ENCODE measurements at places on chromosomes 1 and 21. TPM values are rescaled to one million over a fixed set of nuclear protein-coding genes. Genes with fewer than 3 reads are reported as not detected.

Gene FGR
- 0.41 TPM for total RNA-seq

Gene TMEM52
- 0.92 TPM for total RNA-seq

Gene CRNN
- not detected for total RNA-seq

- DNase-seq = no peak
Observed at GRCh38 chr21:16264319-16264718, 534.5 kb downstream of the USP25 start.

Gene WDR64
- not detected for total RNA-seq

Gene CCDC24
- 4.4 TPM for total RNA-seq

DNA sequence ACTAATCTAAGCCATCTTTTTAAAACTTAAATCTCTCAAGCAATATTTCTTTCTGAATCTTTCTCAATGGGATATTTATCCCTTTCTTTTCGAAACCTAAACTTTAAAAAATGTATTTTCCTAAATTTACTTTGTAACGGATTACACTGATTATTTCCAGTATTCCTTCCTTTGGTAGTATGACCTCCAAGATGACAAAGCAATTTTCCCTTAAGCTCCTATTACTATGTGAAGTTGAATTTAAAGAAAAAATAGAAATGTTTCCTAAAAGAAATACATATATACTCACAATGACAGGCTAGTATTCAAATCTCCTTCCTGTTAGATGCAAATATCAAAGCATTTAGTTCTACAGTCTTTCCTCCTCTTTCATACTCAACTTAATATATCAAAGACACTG is 15.8 kb downstream of the SCAF4 start:
- no peak for DNase-seq

DNA sequence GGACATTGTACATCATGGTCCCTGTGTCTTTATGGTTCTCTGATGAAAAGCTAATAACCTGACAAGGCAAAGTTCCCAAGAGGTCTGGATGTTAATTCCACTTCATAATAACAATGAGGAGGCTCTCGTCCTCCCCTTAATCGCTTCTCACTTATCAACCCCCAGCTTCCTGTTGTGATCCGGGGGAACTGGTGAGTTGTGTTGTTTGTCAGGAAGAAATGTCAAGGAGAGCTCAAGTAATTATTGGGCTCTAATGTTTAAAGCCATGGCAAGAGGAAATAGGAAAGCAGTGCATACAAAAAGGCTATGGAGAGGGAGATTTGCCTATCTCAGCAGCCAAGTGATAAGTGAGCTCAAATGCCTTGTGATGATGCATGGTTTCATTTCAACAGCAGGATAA is 42.8 kb upstream of the RASAL2 start:
- no peak for DNase-seq

DNA sequence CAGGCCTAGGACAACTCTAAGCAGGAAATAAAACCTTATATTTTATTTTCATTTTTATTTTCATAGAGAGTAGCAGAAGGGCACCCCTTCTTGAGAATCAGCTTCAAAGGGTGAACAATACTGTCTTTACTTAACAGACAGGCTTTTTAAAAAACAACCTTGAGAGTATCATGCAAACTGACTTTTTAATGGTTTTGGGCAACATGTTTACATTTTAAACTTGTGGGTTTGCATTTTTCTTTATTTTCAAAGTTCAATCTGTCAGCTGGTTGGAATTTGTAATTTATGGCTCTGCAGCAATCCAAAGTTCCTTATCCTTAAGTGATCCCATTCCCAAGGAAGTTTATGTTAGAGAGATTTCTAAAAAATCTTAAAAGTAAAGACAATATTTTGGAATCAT is 392.3 kb upstream of the ADAMTS5 start:
- no peak for DNase-seq

Gene AGBL4
- total RNA-seq = not detected

- DNase-seq = no peak
Observed at GRCh38 chr1:85151446-85151845, 49.4 kb downstream of the SYDE2 start.

Gene TRAF3IP3
- total RNA-seq = not detected

Gene LCE1E
- total RNA-seq = not detected

DNA sequence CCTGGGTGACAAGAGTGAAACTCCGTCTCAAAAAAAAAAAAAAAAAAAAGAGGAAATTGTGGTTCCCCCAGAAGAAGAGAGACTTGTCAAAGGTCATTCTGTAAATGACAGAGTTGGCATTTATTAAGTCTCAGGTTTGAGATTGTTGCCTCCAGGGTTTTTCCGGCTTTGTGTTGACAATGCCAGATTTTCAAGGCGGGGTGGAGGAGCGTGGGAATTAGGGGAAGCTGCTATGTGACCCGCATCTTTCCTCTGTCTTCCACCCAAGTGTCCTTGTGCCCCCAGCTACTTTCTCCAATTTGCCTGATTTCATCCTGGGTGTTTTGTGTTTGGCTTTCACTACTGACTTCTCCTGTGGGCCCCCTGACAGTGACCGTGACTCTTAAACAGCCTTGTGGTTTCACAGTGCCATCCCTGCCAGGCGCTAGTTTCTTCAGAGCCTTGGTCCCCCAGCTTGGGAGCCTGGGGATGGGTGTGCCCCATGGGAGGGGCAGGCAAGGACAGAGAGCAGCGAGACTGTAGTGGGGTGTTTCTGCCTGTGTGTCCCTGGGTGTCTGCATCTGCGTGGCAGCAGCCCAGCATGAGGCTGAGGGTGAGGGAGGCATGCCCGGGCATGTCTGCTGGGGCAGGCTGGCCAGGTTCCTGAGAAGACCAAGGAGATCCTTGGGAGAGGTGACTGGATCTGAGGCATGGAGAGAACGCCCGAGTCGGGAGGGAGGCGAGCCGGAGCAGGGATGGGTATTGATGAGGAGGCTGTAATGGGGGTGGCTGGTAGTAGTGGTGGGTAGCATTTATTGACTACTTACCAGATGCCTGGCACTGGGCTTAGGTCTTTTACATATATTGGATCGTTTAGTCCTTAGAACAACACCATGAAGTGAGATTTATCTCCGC is 46.3 kb downstream of the IER5 start:
- no peak for DNase-seq

Measured in kidney epithelial cell (primary cell).